ENCODE measurements at places on chromosomes 13 and 19. TPM values are rescaled to one million over a fixed set of nuclear protein-coding genes. Genes with fewer than 3 reads are reported as not detected.

Gene SLC1A6
- 1.2 TPM for total RNA-seq

Gene ZNF600
- total RNA-seq = 7.2 TPM

Gene MAP2K7
- total RNA-seq = 33.3 TPM

Gene MYH14
- 4.5 TPM for total RNA-seq

Gene JUNB
- 173 TPM for total RNA-seq

Gene MBD3L4
- total RNA-seq = not detected

Gene SLC25A15
- total RNA-seq = 21.3 TPM

Gene TMEM38A
- total RNA-seq = 3.5 TPM

DNA sequence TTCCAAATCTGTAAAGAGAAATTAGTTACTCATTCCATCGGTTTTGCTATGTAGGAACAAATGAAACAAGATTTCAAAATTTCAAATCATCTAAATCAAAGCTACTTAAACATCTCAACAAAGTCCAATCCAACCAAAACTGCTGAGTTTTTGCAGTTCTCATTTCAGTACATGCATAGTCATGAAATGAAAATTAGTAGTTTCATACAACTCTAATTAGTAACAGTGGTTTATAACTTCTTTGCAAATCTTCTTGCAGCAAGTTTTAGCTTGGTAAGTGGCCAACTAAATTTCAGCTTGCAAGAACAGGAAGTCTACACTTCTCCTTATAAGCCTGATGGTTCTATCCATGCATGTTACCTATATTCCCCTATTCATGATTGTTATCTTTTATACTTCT is 75.6 kb downstream of the SPRY2 start:
- DNase-seq = no peak

DNA sequence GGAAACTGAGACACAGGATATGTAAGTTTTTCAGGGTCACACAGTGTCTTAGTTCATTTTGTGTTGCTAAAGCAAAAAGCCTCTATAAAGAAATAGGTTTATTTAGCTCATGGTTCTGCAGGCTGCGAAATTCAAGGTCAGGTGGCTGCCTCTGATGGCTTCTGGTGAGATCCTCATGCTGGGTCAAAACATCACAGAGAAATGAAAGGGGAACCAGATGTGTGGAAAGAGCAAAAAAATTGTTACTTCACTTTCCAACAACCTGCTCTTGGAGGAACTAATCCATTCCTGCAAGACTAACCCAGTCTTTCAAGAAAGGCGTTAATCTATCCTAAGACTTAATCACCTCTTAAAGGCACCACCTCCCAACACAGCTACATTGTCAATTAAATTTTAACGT is 64.2 kb upstream of the UBL3 start:
- no peak for DNase-seq

DNA sequence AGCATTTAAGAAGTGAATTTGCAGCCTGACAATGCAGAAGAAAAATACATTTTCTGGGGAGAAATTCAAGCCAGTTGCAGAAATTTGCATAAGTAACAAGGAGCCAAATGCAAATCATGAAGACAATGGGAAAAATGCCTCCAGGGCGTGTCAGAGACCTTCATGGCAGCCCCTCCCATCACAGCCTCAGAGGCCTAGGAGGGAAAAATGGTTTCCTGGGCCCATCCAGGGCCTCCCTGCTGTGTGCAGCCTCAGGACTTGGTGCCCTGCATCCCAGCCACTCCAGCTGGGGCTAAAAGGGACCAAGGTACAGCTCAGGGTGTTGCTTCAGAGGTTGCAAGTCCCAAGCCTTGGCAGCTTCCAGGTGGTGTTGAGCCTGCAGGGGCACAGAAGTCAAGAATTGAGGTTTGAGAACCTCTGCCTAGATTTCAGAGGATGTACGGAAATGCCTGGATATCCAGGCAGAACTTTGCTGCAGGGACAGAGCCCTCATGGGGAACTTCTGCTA is 16.7 kb upstream of the ITM2B start:
- no peak for DNase-seq

- peak; percentile 58 for DNase-seq
These were observed 34.5 kb downstream of the PLEKHJ1 start for GRCh38 chr19:2201473-2202148.

- no peak for DNase-seq
These were observed 53.0 kb upstream of the ATP12A start for GRCh38 chr13:24627090-24627714.

- no peak for DNase-seq
These were observed 114.1 kb downstream of the DACH1 start for GRCh38 chr13:71752775-71753513.

DNA sequence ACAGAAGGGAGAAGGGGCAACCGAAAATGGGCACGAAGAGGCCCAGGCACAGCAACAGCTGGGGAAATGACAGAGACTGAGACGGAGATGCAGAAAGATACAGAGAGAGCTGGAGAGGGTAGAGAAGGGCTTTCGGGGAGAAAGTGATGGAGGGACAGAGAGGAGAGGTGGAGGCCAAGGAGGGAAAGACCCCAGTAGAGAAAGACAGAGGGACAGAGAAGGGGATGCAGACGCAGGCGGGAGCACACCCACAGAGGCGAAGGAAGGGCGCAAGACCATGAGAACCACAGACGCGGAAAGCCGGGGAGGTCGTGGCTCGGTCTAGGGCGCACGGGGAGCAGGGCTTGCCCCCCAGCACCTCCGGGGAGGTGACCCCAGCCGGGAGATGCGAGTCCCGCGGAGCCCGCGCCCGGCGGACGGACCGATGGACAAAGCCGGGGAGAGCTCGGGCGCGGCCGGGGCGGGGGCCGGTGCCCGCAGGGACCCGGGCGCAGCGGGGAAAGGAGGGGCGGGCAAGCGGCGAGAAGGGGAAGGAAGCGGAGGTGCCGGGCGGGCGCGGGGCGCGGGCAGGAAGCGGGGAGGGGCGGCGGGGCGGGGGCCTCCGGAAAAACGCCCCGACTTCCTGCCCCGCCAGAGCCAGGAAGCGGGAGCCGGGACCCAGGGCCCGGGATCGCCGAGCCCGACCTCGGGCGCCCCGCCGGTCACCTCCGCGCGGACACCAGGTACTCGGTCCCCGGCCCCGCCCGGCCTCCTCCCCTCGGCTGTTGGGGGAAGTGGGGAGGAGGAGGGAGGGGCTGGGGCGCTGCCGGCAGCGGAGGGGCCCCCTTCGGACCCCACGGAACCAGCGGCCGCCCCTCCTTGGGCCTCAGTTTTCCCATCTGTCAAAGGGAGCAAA is at the start of gene ARHGEF1:
Gene ARHGEF1 (plus strand): TSS at position 617 of the 895 bp plus-strand sequence. CDS start 4,899 bp downstream, outside the sequence.
- peak; percentile 30 for DNase-seq

- DNase-seq = no peak
These were observed 222.0 kb downstream of the B3GLCT start for GRCh38 chr13:31421756-31422155.

GRCh38 chr19:5958851-5959122 is 19.2 kb downstream of the RANBP3 start:
- DNase-seq = no peak

- no peak for DNase-seq
These were observed 1.3 kb downstream of the EXOSC8 start for GRCh38 chr13:37001921-37002250.

DNA sequence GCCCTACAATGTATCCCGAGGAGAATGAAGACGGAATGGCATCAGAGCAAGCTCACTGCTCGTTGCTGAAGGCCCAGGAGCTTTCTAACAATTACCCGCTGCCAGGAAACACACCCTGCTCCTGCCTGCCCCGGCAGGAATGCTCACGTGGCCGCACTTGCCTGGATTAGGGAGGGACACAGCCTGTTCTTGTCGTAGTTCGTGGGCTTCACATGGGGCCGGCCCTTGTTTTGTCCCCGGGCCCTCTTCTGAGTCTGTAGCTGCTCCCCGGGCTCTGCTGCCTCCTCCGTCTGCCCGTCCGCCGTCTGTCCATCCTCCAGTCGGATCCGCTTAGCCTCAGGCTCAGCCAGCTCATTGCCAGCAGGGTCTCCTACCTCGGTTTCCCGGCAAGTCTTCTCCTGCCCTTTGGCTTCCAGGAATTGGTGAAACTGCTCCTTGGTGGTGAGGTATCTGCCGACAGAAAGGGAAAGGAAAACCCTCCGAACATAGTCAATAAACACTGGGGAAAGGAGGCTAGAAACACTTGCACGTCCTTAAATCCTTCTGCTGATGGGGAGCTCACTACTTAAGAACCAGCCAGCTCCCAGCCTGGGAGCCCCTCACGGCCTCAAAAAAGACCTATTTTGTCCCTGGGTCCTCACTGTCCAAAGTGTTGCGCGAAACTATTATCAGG is 941 bp downstream of the DUS3L start:
- DNase-seq = peak; percentile 74

GRCh38 chr19:57034544-57034943 is 85.2 kb upstream of the USP29 start:
- DNase-seq = no peak

DNA sequence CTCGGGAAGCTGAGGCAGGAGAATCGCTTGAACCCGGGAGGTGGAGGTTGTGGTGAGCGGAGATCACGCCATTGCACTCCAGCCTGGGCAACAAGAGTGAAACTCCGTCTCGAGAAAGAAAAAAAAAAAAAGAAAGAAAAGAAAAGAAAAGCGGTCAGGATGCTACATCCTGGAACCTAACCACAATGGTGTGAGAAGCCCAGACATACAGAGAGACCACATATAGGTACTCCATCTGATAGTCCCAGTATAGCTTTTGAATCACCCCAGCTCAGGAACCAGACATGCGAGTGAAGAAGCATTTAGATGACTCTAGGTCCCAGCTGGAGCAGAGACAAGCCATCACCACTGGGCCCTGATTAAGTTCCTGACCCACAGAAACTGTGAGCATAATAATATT is 3.2 kb downstream of the IFNL1 start:
- DNase-seq = no peak

DNA sequence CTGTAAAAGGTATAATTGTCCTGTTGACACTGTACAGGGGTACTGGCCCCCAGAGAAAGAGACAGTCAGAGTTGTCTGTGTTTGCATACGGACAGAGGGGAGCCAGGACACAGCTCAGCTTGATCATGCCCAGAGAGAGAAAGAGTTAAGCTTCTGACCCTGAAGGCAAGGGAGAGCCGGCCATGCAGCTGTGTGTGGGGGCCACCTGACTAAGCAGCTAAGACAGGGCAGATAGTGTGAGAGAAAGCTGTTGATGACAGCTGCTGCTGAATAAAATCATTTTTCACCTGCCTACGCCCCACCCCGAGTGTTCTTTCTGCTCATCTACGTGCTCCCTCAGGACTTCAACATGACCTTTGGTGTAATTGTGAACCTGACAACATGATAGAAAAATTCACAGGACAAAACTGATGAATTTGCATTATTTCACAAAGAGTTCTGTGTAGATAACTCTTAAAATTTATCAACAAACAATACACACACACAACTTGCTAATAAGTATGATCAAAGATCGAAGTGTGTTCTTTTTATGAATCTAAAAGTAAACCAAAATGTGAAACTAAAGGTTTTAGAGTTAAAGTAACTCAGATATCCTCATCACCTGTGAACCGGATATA is 1294.3 kb upstream of the ATXN8OS start:
- no peak for DNase-seq

Measured in mammary epithelial cell (primary cell).